ENCODE measurements at places on chromosomes 1 and 21. TPM values are rescaled to one million over a fixed set of nuclear protein-coding genes. Genes with fewer than 3 reads are reported as not detected.

- DNase-seq = peak; percentile 62
These were observed 1.9 kb downstream of the TAGLN2 start for GRCh38 chr1:159923203-159924024.

- DNase-seq = no peak
These were observed 18.0 kb upstream of the LRRC8D start for GRCh38 chr1:89802841-89803240.

DNA sequence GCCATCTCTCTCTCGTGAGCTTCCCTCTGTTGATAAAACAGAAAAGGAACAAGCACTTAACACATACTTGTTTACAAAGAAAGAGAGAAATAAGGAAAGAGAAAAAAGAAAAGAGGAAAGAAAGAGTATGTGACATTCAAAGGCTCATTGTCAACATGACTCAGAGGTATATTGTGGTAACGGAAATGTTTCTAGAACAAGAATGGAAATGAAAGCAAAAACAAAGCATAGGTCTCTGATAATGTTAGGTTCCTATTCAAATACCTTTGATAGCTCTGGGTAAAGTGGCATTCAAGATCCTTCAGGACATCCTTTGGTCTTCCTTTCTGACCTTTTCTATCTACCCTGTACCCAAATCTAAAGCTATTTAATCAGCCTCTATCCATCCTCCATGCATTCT is 67.4 kb upstream of the DMRTA2 start:
- no peak for DNase-seq

GRCh38 chr1:221663321-221663720 is 78.6 kb downstream of the DUSP10 start:
- no peak for DNase-seq

DNA sequence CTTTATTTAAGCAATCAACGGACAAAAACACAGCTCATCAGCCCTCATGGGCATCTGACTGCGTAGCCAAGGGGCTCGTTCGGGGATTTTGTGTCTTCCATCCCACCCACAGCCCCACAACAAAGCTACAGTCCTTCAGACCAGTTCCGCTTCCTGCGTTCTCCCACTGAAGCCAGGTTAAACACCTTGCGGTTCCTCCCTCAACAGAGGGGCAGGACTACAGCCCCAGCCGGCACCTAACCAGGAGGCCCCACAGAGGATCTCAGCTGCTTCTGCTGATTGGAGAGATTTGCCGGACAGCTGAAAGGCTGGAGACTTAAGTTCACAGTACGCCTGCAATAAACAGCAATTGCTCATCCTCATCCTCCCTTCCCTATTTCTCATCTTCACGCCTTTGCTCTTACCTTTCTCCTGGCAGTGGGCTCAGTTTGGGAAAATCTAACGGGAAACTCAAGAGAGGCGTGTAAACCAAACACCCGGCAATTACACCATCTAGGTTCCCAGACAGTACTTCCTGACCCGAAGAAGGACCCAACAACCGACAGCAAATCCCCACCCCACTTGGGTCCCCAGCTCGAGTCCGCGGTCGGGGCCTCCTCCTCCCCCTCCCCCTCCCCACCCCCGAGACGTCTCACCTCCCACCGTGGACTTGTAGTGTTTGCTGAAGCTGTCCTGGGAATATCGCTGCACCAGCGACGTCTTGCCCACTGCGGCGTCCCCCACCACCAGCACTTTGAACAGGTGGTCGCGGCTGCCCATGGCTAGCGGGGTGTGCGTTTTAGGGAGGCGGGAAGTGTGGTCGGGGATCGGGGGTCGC is 876 bp downstream of the RAB29 start:
- DNase-seq = peak; percentile 56

DNA sequence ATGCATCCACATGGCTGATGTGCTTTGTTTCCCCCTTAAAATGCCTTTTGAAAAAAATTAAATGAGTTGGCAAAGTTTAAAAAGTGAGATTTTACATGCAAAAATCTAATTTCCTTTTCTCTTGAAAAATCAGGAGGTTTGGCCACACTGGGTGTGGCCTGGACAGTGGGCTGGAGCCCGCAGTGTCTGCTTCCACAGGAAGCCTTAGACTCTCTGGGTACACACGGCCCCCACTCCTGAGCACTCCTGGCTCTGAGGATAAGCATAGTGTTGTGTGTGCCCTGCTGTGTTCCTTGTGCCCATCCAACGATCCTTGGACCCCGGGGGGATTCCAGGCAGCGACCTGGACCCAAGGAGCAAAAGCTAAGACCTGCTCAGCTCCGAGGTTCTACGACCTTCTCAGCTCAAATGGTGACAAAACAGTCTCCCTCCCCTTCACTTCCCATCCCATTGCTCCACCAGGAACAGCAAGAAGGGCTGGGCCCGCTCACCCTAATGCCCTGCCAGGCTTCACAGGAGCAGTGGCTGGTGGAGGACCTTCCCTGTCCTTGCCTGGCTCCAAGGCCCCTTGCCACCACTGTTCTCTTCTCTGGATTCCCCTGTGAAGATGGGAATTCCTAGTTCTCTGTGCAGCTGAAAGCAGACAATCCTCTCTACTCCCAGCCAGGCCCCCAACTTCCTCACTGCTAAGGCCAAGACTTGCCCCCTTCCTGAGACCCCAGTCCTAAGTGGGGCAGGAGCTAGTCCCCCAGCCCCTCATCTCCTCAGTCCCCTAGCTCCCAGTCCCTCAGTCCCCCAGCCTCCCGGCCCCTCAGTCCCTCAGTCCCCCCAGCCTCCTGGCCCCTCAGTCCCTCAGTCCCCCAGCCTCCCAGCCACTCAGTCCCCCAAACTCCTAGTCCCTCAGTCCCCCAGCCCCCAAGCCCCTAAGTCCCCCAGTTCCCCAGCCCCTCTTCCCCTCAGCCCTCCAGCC is 395.8 kb downstream of the PTPRU start:
- no peak for DNase-seq

DNA sequence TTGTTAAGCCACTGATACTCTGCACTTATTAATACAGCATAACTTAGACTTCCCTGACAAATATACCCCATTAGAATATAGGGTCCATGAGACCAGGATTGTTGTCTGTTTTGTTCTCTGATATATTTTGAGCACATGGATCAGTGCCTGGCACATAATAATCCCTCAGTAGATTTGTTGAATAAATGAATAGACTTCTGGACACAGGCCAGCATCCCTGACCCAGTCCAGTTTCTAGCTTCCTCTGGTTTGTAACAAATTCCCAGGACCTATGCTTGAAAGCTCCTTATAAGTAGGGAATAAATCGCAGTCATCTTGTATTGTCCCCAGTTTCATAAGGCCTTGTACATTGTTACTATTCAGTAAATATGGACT is 58.2 kb upstream of the GADD45A start:
- DNase-seq = no peak

DNA sequence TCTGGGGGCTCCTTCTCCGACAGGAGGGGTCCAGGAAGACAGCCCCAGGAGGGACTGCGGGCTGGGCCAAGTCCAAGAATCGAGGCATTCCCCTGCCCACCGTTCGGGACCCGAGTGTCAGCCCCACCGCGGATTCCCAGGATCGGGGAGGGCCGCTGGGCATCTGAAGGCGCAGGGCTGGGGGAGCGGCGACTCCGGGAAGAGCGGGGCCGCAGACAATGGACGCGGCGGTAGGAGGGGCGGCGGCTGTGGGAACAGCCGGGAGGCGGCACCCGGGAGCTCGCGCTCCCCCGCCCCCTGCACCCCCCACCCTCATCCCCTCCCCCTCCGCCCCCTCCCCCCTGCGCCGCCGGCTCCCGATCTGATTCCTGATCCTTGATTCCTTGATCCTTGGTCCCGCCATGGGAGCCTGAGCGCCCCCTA is at the start of gene VANGL2:
Gene VANGL2, plus strand, starts transcription at position 342 of the 423 bp plus-strand sequence. CDS start 15,274 bp downstream, outside the sequence.
- DNase-seq = peak; percentile 87

- no peak for DNase-seq
These were observed 13.3 kb downstream of the RNU5D-1 start for GRCh38 chr1:44717653-44718052.

GRCh38 chr1:67496329-67496728 is 66.1 kb upstream of the SERBP1 start:
- no peak for DNase-seq

DNA sequence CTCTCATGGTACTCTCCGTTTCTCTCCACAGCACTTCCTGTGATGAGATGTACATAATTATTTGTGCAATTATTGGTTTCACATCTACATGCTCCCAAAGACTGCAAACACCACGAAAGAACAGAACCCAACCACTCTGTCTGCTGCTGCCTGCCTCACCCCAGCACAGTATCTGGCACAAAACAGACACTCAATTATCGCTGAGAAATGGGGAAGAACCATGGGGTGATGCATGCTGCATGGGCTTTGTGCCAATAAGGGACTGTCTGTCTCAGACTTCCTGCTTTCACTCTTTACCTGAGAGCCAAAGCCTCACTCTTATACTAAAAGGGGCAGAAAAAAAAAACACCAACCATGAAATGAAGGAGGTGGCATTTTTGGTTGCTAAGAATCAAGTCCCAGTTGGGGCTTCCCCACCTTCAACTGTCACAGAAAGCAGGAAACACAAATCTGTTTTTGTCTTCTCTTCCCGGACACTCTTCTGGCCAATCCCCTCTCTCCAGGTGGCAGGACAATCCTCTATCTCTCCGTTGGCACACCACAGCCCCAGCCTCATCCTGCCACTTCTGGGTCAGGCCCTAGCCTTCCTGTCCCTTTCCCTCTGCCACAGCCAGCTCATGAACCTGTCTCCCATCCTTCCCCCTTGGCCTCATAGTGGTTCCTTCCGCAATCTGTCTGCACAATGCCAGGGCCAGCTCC is 82.0 kb downstream of the TGFBR3 start:
- DNase-seq = no peak

DNA sequence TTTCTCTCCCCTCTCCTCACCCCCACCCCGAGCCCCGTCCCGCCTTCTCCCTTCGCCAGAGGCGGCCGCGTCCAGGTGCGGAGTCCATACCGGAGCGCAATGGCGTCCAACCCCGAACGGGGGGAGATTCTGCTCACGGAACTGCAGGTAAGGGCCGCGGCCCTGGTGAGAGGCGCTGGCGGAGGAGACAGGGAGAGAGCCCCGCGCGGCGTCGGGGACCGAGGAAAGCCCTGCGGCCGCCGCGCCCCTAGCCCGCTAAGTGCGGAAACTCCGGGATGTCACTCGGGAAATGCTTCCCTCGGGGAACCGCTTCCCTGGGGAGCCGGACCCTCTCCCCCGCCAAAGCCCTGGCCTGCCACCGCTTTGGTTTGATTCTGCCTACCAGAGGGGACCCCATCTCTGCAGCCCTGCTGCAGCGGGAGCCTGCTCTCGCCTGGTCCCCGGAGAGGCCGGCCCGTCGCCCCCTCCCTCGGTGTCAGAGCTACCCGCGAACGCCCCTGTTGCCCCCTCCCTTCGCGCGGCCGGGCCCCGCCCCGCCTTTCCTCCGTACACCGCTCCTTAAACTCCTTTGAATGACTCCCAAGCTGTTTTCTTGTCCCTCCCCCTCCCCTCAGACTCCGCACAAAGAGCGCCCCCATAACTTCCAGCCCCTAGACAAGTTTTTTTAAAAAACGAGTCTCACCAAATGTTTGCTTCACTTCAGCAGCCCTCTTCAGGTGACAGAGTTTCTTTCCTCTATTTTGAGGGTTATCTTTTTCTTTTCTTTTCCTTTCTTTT is 597 bp downstream of the PKN2 start:
- peak; percentile 74 for DNase-seq

- DNase-seq = no peak
These were observed 41.9 kb downstream of the ASTN1 start for GRCh38 chr1:177122461-177123251.

- no peak for DNase-seq
These were observed 20.9 kb upstream of the PLEKHG5 start for GRCh38 chr1:6512245-6512907.

DNA sequence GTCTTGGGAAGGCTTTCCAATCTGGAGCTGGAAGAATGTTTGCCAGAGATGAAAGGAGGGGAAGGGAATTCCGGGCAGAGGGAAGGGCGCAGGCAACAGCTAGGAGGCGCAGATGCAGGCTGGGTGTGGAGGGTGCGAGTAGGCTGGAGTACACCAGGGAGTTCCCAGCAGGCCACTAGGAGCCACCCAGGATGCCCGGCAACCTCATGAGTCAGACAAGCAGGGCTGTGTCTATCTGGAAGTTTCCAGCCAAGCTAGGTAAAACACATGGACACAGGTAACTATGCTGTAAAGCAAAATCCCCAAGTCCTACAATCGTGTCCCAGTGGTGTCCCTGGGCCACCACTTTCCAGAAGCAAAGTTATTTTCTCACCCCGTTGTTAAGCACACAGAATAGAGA is 990 bp upstream of the NBL1 start:
- DNase-seq = no peak

DNA sequence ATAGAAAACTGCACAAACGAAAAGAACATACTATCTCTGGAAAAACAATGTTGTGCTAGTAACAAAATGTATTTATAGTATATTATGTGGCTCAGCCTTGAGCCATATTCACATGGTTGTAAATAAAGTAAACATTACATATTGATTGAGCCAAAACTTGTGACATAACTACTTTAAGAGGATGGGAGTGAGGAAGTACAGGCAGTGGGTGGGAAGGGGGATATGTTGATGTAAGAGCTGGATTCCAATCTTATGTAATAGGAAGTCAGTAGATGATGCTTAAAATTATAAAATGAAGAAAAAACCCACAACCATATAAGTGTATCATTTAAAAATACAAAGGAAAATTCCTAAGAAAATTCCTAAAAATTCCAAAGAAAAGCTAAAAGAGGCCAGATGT is 42.7 kb downstream of the RHOU start:
- DNase-seq = no peak

GRCh38 chr1:168361252-168361651 is 80.6 kb downstream of the TBX19 start:
- no peak for DNase-seq

- DNase-seq = no peak
These were observed 67.0 kb downstream of the ERO1B start for GRCh38 chr1:236214761-236215160.

DNA sequence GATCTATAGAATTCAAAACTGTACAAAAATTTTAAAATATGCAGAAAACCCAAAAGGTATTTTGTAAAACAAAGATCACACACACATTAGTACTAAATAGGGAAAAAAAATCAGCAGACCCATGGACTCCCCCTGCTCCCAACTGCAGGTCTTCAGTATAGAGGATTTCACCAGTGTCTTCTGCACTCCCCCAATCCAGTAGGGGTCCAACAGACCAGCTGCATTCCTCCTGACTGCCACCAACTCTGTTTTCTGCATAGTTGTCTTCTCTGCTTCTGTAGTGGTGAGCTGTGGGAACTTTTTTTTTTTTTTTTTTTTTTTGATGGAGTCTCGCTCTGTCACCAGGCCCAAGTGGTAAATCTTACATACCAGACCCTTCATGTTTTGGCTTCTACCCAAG is 21.9 kb downstream of the CLCA2 start:
- DNase-seq = no peak

GRCh38 chr21:20329636-20330035 is 668.6 kb upstream of the NCAM2 start:
- no peak for DNase-seq

TTC24 gene
- total RNA-seq = not detected

UBASH3A gene
- not detected for total RNA-seq

MATN1 gene
- total RNA-seq = not detected

TEKT2 gene
- not detected for total RNA-seq

SLAMF9 gene
- not detected for total RNA-seq

ZFP69 gene
- 2.6 TPM for total RNA-seq

ZBTB8A gene
- 3.2 TPM for total RNA-seq

KIF21B gene
- total RNA-seq = 2.6 TPM

SLC25A34 gene
- total RNA-seq = 0.49 TPM

Data from Caco-2 (cell line).